ENCODE measurements at places on chromosomes 7 and 10. TPM values are rescaled to one million over a fixed set of nuclear protein-coding genes. Genes with fewer than 3 reads are reported as not detected.

Gene HOXA4
- 5.9 TPM for total RNA-seq

Gene MKI67
- total RNA-seq: 16.5 TPM

Gene SLC18A2
- not detected for total RNA-seq

Gene GFRA1
- total RNA-seq: 5.2 TPM

Gene MOGAT3
- not detected for total RNA-seq

Gene GPER1
- total RNA-seq: 1.4 TPM

Gene COL26A1
- 1.4 TPM for total RNA-seq

Gene CYP2W1
- not detected for total RNA-seq

Gene MMRN2
- total RNA-seq: 1.3 TPM

Gene PAX4
- not detected for total RNA-seq

Gene CLDN4
- 3.2 TPM for total RNA-seq

Gene AASS
- 18.9 TPM for total RNA-seq

Gene ITPRID1
- total RNA-seq: not detected

Gene VAX1
- not detected for total RNA-seq

Gene SH2B2
- 7.0 TPM for total RNA-seq

Gene ZPBP
- not detected for total RNA-seq
